ACHN (cell line): ENCODE measurements at places on chromosomes 3 and 15.
A peak's percentile ranks its signal among the peaks of the same experiment; 100 is the strongest.

DNA sequence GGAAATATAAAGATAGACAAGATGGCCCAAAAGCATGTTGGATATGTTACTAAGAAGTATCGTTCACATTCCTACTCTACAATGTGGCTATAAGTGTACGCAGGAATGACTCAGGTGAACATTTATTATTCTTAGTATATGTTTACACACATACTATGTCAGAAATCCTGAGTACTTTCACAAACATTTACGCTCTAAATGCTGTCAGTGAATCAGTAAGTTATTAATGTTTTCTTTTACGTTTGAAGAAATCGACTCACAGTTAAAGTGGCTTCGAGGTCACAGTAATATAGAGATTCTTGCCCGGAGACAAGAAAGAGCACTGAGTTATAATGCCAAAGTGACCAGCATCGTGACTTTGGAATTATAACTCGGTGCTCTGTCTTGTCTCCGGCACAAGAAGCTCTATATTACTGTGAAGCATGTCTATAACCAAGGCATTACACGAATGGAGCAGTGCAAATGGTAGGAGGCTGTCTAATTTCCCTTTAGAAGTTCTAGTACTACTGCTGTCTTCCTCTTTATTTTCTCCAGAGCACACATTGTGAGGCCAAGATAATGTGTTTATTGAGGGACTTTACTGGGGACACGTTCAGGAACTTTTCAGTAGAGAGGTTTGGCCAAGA is 61.8 kb upstream of the P3H2 start:
- no peak for DNase-seq

DNA sequence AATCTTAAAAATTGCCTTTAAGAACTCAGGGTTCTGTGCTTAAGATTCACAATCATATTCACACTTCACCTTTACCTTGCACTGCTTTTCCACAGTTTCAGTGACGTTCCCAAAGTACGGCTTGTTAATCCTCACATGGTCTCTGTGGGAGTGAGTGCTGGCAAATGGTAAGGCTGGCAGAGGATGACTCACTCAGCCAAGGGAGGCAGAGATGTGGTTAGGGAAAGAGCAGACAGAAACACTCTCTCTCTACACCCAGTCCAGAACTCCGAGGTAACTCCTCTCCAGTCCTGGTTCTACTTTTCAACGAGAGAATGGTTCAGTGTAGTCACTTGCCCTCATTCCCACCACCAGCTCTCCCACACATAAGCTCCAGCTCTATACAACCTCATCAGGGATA is 33.1 kb downstream of the RASGRP1 start:
- peak; percentile 71 for DNase-seq

- no peak for DNase-seq
Observed at GRCh38 chr15:80912673-80913072, 76.9 kb downstream of the MESD start.

- DNase-seq = peak; percentile 76
Observed at GRCh38 chr15:92797168-92798052, 102.7 kb upstream of the CHD2 start.

DNA sequence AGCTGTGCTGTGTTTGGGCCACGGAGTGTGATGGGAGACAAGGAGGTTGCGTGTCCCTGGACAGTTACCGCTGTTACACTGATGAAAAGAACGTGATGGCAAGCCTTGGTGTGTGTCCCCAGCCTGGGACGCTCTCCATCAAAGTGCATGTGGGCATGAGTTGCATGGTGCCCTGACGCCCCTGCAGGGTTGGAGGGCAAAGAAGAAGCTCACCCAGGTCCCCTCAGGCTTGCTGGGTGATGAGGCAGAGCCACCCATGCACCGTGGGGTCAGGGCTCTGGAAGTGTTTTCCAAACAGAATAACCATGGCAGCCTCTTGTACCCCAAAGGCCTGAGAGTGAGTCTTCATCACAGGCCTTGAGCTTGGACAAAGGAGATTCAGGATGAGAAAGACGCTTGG is 189.2 kb downstream of the ATP10A start:
- no peak for DNase-seq

- DNase-seq = no peak
Observed at GRCh38 chr3:23566499-23566898, 239.3 kb upstream of the UBE2E1 start.

DNA sequence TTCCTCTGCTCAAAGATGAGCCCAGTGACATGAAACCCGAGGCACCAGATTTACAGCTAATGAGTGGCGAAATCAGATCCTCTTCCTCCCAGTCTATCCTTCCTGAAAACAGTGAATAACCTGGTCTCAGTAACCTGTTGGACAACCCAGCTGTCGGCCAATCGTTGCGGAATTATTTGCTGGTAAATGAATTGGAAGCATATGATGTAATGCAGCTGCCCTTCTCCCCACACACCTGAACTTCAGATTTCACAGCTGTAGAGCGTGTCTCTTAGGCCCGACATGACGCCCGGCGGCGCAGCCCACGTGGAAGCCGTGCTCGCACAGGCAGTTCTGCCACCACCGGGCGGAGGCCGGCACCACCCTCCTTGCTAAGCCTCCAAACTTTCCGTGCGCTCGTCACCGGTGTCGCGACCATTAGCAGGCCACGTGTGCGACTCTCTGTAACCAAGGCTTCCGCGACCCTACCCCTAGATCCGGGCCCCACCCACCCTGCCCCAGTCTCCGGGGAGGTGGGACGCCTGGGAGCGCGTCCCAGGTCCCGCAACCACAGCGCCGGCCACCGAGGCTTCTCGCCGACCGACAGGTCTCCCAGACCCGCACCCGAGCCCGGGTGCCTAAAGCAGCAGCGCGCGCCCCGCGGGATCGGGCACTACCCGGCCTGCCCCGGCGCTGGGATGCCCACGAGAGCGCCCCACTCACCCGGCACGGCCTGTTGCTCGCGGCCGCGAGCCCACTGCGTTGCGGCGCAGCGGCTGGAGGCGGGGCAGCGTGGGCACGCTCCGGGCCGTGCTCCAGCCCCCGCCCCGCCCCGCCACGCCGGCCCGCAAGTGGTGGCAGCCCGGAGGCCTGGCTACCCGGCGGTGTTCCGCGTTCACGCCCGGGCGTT is at the start of gene RIOX2:
RIOX2 (minus strand) TSS at position 753 of the 889 bp plus-strand sequence. CDS start 4,838 bp downstream, outside the sequence.
- peak; percentile 62 for DNase-seq

- no peak for DNase-seq
Observed at GRCh38 chr15:101531170-101531569, 41.7 kb upstream of the PCSK6 start.

DNA sequence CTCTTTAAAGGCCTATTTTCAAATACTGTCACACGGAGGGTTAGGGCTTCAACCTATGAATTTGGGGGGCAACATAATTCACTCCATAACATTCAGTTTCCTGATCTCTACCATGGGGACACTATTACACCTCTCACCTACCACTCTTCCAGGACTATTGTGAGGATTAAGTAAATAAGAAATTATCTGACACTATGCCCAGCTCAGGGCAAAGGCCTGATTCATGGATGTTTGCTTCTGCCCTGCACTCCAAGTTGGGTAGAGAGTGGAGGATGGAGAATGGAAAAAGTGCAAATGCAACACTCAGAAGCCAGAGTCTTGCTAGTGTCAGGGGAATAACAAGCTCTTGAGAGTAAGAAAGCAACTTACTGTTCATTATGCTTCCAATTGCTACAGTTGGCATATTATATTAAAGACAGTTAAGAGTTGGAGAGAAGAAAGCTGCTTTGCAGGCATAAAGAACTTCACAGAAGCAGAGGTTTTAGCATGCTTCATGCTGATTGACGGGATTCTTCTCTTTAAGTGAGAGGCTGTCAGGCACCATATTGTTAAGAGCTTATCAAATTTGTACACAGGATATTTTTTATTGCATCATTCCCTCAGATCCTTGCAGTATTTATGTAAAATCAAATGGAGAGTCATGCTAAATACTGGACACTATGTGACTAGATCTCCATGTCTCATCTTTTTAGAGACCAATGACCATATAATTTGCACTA is 375.3 kb downstream of the VPS13C start:
- DNase-seq = no peak

GRCh38 chr15:95162069-95162468 is 930.7 kb downstream of the MCTP2 start:
- DNase-seq = no peak

GRCh38 chr3:38143511-38143910 is 5.0 kb downstream of the MYD88 start:
- DNase-seq = no peak

DNA sequence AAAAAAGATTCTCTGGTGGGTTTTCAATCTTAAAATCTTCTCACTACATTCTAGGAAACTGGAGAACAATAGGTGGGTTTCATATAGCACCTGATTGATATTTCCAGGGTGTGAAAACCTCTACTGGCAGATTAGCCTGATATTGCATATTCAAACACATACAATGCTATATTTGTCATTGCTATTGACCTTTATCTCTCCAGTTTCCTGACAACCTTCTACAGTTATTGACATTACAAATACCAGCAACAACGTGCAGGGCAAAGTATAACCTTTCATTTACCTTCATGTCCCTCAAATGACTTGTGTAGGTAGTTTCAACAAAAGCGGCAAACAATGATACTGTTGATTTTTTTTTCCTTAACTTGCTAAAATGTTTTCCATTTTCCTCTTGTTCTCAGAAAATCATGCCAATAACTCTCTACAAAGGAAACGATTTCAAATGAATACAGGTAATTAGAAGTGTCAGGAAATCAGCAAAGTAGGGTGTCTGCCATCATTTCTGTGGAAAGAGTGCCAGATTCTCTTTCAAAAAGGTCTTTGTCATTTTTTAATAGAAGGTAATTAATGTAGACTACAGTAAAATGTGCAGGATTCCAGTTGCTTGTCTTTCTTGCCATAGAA is 72.6 kb upstream of the CDIN1 start:
- DNase-seq = no peak

DNA sequence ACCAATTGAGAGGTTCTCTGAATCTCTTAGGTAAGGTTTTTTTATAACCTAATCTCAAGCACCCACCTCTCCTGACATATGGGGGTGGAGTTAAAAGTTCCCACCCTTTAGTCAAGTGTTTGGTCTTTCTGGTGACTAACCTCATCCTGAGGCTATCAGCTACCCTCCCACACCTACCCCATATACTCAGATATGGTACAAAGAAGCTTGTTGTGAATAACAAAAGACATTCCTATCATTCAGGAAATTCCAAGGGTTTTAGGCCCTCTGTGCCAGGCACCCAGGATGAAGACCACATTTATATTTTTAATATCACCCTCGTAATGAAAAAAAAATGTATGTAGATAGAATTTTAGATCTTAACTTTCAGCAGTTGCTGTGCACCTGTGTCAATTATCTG is 9.0 kb downstream of the CHMP2B start:
- no peak for DNase-seq

DNA sequence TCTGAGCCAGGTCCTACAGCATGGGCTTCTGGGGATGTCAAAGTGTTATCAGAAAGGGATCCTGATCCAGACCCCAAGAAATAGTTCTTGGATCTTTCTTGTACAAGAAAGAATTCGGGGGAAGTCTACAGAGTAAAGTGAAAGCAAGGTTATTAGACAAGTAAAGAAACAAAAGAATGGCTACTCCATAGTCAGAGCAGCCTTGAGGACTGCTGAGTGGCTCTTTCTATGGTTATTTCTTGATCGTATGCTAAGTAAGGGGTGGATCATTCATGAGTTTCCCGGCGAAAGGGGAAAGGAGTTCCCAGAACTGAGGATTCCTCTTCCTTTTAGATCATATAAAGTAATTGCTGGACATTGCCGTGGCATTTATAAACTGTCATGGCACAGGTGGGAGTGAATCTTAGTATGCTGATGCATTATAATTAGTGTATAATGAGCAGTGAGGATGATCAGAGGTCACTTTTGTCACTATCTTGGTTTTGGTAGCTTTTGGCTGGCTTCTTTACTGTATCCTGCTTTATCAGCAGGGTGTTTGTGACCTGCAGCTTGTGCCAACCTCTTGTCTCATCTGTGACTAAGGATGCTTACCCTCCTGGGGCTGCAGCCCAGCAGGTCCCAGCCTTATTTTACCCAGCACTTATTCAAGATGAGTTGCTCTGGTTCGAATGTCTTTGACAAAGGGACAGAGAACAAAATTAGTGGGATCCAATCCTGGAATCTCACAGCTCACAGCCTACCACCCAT is 41.0 kb downstream of the CRYGS start:
- no peak for DNase-seq

- DNase-seq = no peak
Observed at GRCh38 chr3:18024715-18025114, 282.3 kb upstream of the TBC1D5 start.

- DNase-seq = peak; percentile 83
Observed at GRCh38 chr3:46913644-46914043, 36.1 kb downstream of the PTH1R start.
